NCI-H1417 treated with DMSO at 0.1 percent for 48 hours (cell line): ENCODE measurements at places on chromosomes 2 and 18.

DNA sequence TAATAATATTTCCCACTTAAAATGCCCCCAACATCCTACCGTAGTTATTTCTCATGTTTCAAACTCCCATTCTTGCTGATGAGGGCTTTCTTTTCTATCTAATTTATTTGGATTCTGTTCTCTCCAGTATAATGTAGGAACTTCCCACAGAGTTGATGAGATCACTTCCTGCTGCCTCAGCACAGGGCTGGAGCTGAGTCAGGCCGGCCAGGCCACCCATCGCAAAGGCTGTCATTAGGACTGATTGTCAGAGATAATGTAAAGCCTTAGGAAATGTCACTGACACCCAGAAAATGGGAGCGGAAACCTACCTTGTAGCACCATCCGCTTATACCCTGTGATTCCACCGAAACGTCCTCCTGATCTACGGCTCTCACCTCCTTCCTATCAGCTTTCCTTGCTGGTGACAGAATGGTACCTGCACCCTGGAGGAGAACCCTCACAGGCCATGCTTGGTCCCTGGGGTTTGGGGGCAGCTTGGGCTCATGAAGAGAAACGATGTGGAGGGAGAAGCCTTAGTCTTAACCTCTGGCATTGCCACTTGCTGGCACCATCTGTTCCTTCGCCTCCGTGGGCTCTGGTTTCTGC lies 672.8 kb upstream of the ID2 start:
- DNase-seq: no peak

- no peak for DNase-seq
Observed at GRCh38 chr2:150705357-150705756, 217.9 kb upstream of the RND3 start.

DNA sequence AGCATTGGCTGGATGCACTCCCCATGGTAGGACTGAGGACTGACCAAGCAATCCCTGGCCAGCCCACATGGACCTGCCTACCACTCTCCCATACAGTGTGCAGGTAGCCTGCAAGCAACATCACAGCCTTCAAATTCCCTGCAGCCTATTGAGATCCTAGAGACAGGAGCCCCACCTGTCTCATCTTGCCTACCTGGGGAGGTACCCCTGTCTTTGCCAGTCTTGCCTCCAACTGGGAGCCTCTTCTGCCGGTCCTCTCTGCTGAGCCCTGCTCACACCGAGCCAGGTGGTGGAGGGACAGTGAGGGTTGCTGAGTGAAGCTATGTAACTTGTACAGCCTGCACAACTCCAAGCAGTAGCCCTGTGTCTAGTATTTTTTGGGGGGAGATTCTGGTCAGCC lies 29.9 kb downstream of the TTC32 start:
- no peak for DNase-seq

DNA sequence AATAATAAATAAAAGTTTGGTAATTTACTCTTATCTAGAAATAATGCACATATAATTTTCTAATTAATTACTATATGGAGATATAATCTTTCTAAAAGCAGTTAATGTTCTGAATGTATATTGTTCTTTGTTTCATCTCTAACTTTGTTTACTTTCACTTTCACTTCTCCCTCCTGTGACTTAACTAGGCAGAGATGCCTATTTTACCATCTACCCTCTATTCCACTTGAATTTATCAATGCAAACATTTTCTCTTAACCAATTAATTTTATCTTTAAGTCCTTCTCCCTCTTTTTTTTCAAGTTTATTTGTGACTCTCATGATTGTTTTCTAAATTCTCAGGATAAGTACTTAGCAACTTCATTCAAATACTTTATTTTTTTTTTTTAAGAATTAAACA lies 55.1 kb upstream of the IL1RL1 start:
- DNase-seq: no peak

GRCh38 chr2:232437195-232437571 lies 18.8 kb upstream of the ALPI start:
- no peak for DNase-seq

DNA sequence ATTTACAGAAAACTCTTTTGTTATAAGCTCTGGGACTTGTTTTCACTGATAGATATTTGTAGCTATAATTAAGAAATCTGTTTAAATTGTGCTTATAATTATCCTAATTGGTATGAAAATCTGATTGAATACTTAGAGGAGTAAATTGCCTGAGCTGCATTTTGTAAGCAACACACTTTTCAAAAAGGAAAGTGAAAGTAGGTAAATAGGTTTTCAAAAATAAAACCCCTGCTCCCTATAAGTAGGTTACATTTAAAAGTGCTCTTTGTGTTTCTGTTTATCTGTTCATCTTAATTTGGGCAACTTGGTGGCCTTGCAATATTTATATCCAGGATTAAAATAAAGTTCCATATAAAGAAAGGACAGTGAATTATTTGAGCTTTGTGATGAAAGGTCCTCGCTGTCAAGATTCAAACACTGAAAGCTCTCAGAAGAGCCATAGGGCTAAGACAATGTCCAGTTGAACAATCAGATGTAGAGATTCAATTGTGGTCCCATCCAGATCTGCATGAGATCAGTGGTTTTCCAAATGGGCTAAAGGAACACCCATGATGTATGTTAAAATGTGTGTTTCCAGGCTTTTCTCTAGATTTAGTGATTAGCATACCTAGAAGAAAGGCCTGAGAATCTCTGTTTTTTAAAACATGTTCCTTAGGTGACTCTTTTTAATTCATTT lies 371.6 kb downstream of the RPRM start:
- DNase-seq: no peak

DNA sequence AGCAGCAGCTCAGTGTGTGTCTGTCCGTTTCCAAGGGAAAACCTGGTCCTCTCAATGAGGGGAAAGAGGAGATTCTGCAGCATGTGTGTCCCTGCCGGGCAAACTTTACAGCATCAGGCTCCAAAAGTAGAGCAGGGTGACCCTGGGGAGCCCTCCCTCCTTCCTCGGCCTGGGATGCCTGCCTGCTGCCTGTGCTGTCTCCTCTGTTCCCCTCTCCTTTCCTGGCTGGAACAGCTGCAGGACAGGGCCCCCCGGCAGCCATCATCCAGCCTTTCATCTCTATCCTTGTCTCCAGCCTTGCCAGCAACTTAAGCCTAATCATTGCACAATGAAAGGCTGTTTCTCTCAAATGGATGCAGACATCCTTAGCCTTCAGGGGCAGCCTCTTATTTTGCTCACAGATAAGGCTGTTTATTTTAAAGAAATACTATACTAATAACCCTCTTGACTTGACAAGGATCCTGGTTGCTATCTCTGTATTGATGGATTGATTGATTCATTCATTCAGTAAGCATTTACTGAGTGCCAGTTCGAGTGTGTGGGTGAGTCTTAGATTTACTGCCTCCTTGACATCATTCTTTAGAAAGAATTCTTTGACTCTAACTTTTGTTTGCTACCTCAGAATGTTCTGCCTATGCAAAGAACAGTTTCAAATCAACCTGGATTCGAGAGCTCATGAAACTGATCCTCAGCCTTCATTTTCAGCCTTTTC lies 40.6 kb upstream of the EDAR start:
- no peak for DNase-seq

- no peak for DNase-seq
Observed at GRCh38 chr2:7858624-7859023, 823.2 kb upstream of the ID2 start.
